ENCODE measurements at places on chromosomes 4 and X.

GRCh38 chr4:55512077-55512476 is 34.6 kb downstream of the CLOCK start:
- no peak for DNase-seq

DNA sequence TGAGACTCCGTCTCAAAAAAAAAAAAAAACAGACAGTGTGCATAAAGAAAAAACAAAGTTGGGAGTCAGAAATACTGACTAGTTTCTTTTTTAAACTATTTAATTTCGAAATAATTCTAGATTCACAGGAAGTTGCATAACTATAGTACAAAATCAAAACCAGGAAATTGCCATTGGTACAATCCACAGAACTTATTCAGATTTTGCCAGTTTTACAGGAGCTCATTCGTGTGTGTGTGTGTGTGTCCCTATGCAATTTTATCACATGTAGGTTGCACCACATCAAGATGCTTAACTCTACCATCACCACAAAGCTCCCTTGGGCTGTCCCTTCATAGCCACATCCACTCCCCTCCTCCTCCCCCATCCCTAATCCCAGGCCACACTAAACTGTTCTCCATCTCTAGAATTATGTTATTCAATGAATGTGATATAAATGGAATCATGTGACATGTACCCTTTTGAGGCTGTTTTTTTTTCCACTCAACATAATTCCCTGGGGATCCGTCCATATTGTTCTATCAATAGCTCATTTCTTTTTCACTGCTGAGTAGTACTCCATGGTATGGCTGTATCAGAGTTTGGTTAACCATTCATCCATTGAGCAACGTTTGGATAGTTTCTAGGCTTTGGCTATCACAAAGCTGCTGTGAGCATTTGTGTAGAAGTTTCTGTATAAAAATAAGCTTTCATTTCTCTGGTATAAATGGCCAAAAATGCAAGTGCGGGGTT is 16.3 kb upstream of the DDX3X start:
- no peak for DNase-seq

DNA sequence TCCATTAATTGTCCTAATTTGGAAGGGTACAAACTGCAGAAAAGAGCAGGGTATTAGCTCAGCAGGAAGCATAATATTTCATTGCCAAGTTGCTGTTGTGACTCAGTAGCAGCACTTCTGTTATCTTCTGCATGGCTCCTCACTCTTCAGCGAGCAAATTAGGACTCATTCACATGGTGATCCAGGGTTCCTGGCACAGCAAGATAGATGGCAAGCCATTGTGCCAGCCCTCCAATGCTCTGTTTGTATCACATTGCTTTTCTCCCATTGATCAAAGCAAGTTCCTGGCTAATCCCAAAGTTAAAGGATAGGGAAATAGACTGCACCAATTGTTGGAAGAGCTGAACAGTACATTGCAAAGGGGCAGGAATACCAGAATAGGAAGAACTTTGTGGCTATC is 382.5 kb upstream of the ATOH1 start:
- DNase-seq = no peak

- DNase-seq = no peak
These were observed 1.3 kb downstream of the RBM10 start for GRCh38 chrX:47146121-47146935.

DNA sequence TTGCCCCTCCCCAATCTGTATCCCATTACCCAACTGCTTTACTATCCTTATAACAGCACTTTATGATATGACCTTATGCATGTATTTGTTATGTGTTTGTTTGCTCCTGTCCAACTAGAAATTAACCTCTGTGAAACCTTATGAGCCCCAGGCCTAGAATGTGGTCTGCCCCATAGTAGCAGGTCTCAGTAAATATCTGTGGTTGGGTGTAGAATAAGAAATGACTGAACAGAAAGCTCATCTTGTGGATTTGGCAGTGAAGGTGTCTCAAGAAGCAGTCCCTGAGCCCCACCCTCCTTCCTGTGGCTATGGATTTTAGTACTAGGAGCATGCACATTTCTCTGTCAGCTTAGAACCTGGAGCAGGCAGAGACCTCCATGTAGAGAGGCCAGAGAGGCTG is 229.0 kb upstream of the LCORL start:
- no peak for DNase-seq

GRCh38 chr4:106034220-106034619 is 138.9 kb downstream of the NPNT start:
- DNase-seq = peak; percentile 5

DNA sequence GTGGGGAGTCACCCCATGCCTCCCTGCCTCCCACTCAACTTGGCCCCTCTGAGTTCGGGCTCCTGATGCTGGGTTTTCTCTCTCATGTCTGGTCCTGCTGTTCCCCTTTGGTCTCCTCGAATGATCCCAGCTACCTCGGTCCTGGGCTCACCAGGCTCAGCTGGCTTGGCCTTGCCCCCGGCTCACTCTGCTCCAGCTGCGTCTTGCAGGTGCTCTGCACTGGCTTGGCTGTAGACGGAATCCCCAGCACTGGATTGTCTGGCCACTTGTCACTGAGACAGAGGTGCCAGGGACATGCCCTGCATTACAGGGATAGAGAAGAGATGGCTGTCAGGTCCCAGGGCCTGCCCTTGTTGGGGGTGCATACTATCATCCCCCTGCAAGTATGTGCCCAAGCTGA is 41.6 kb upstream of the NYX start:
- no peak for DNase-seq

GRCh38 chr4:4735136-4735750 is 124.2 kb upstream of the MSX1 start:
- DNase-seq = no peak

DNA sequence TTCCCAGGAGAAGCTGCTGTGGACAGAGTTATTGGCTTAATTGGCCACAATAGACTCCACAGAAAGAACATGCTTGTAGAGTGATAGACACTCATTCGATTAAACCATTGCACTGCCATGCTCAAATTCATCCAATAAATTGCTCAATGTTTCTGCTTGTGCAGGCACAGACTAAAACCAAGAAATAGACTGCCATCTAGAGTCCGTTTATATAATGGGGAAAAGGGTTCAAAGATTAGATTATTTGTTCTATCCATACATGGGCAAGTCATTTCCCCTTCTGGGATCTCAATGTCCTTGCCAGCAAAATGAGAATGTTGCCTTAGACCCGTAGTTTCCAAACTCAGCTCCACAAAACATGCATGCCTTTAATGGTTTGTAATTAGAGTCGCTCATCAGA is 8.7 kb downstream of the SMIM10 start:
- no peak for DNase-seq

GRCh38 chr4:157550028-157550427 is 329.5 kb downstream of the GRIA2 start:
- no peak for DNase-seq

DNA sequence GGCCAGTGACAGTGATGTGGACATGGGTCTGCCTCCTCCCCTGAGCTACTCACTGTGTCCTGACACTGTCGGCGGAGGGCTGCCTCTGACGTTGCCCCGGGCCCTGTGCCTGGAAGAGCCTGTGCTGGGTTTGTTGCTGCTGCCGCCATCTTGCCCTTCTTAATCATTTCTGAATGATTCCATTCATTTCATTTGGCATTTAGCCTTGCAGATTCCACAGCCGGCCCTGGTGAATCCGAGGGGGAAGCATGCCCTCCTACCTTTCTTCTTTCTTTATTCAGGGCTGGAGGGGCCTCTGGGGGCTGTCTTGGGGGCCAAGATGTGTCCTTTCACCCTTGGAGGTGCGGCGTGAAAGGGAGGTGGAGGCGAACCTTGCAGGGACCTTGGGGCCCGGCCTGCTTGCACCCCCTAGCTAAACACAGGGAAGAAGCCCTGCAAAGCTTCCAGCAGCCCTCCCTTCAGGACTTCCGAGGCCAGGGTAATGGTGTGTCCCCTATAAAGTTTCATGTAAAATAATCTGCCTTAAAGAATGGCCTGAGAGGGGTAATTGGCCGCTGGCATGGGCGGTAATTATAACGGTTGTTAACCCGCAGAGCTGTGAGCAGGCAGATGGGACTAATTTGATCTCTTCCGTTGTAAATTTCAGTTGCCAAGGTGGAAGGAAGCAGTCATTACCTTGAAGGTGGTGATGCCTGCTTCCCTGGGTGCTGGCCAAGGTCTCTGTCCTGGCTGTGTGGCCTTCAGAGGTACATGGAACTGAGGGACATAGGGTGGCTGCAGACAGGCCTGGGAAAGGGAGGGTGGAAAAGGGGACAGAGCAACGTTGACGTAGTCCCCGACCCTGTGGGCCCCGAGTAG is 92.3 kb downstream of the PSAPL1 start:
- DNase-seq = no peak

GRCh38 chr4:162450531-162451035 is 286.8 kb upstream of the FSTL5 start:
- no peak for DNase-seq

DNA sequence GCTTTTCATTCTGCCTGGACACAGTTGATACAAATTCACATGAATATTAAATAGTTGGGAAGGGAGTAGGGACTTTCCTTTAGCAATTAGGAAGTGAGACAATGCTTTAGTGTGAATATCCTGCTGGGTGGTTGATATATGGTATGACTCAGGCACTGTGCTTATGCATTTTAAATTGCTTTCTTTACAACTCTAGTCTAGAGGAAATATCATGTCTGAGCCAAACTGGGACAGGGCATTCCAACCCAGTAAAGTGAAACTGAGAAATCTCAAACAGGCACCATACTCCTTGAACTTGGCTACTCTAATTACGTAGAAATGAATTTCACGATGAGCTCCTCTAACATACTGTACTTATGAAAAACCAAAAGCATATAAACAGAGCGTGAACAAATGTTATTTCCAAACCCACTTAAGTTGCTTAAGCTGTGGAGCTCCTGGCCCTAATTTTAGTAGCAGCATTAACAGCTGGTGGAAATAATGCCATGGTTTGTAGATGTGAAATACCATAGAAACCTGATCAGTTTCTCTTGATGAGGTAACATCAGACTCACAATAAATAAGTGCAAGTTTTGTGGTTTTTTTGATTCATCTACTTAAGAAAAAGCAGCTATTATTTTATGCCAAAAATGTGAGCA is 242.9 kb upstream of the GK2 start:
- no peak for DNase-seq

- DNase-seq = no peak
These were observed 100.7 kb upstream of the PGRMC2 start for GRCh38 chr4:128388352-128388630.

- DNase-seq = no peak
These were observed 84.3 kb upstream of the TMEM150C start for GRCh38 chr4:82645936-82646565.

DNA sequence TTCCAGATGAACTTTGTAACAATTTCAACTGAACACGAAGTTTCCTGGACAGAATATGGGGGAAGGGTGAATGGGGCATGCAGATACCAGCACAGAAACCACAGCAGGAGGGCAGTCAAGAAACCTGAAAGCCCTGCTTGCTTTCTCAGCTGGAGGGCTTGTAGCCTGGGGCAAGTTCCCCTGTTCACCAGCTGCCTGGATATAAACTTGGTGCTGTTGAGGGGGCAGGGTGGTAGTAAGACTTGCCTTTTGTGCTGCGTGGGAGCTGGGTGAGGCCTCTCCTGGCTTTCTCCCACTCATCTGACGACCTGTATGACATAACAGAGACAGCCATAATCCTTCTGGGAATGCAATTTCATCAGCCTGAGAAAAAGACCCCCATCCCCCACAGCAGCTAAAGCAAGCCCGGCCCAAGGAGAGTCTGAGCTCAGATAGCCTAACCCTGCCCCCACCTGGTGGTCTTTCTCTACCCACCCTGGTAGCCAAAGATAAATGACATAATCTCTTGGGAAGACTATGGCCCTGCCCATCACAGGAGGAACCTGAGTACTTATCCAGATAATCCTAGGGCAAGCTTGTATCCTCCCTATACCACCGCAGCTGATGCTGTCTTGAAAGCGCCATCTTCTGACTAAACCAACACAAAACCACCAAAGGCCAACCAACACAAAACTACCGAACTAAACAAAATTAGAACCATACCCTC is 234.3 kb downstream of the LAS1L start:
- no peak for DNase-seq

DNA sequence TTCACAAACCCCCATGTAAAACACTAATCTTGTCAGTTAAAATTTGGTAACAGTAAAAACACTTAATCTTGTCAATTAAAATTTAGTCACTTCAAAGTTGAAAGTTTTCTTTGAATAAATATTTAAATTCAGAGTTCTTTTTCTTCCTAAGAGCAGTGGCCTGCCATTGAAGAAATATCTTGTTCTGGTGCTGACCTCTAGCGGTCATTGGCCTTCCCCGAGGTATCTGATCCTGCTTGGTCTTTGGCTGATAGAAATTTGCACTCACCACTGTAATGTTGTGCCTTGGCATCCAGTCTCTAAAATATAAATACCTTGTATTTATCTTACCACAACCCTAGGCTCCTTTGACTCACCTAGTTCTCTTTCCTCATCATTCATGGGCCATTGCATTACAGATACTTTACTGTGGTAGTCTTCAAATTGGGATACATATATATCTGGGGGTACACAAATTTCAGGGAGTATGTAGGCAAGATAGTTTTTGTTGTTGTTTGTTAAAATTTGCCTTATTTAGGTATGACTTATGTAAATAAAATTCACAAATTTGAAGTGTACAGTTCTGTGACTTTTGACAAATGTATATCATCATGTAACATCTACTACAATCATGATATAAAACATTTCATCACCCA is 6.7 kb upstream of the ART3 start:
- DNase-seq = peak; percentile 87

DNA sequence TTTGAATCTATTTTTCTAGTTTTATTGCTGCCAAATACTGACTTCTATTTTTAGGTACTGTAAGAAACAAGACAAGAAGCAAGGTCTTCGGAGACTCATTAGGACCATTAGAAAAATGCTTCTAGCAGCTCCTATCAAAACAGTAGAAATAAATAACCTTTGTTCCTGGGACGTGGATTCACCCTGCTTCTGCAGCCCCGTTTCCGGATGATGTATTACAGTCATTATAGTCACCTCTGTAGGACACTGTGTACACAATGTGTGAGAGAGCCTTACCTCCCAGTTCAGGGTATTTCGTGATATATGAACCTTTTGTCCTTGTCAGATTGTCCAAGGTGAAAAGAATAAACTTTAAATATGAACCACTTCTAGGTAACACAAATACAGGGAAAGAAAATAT is 484.0 kb upstream of the TECRL start:
- peak; percentile 69 for DNase-seq

DNA sequence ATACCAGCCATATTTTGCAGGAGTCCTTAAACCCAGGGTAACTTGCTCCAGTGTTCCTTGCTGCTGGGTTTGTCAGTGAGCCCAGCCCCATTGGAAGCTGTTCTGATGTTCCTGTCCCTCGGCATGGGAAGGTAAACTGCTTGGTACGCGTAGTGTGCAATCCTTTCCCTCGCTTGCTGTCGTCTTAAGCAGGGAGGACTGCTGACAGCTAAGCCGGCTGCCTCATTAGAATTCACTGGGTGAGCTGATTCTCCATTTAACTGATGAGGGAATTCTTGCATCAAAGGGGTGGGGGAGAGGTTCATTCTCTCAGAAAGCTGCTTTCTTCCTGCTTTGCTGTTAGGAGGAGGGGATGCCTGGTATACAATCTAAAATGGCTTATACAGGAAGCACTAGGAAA is 164.6 kb downstream of the MID1IP1 start:
- DNase-seq = peak; percentile 20

GRCh38 chrX:75989806-75990590 is 182.9 kb upstream of the PBDC1 start:
- DNase-seq = no peak
